ENCODE measurements at places on chromosomes 7 and 10.
A peak's percentile ranks its signal among the peaks of the same experiment; 100 is the strongest.

DNA sequence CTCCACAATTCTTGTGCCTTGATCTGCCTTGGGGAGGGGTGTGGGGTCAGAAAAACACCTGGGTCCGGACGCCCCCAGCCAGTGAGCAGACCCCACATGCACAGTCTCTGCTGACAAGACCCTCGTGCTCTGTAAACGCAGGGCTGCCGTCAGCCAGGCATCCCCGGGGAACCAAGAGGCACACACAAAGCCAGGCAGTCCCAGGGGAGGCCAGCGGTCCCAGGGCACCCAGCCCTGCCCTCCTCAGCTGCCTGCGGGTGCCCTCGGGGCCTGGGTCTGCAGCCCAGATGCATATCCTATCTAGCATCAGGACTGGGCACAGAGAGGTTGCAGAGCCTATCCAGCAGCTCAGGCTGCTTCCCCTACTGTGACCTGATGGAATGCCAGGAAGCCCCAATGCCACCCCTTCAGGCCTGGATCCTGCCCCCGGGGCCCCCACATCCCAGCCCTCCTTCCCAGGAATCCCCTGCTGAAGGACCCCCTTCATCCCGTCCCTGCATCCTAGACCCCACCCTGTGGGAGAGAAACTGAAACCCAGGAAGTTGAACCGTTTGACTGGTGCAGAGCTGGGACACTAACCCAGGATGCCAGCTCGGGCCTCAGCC lies 92.4 kb downstream of the MICALL2 start:
- no peak for DNase-seq

DNA sequence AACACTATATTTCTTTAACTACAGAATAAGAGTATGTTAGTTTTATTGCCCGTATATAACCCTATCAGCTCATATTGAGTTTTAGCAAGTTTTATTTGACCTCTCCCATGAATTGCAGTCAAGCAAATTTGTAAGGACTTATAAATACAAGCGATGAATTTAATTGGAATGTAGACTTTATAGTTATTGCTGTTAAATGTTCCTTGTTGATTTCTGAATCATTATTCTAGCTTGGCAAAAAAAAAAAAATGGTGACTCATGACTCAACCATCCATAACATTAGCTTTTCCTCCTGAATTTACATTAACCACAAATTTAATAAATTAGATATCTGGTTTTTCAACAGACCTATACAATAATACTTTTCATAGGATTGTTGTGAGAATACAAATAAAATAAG lies 334.0 kb upstream of the LRRTM3 start:
- no peak for DNase-seq

DNA sequence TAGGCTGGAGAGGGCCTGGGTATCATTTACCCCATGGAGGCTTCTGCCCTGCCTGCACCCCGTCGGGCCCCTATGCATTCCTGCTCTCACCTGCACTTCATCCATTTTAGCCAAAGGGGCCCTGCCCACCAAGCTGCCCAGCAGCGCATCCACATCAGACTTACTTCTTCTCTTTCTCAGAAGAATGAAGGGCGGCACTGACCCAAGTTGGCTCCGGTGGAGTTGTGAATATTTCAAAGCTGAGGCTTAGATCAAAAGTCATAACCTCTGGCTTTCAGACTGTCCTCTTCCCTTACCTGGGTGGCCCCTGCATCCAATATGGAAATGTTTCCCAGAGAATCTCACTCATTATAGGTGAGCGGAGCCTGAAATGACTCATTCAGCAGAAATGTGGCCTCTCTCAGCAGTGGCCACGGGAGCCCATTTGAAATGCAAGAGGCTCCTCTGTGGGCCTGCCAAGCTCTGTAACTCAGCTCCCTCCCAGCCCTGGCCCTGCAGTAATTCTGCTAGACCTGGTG lies 117.6 kb upstream of the TCF7L2 start:
- DNase-seq, result no peak

GRCh38 chr7:127666602-127667001 lies 14.6 kb downstream of the SND1 start:
- DNase-seq, result no peak

DNA sequence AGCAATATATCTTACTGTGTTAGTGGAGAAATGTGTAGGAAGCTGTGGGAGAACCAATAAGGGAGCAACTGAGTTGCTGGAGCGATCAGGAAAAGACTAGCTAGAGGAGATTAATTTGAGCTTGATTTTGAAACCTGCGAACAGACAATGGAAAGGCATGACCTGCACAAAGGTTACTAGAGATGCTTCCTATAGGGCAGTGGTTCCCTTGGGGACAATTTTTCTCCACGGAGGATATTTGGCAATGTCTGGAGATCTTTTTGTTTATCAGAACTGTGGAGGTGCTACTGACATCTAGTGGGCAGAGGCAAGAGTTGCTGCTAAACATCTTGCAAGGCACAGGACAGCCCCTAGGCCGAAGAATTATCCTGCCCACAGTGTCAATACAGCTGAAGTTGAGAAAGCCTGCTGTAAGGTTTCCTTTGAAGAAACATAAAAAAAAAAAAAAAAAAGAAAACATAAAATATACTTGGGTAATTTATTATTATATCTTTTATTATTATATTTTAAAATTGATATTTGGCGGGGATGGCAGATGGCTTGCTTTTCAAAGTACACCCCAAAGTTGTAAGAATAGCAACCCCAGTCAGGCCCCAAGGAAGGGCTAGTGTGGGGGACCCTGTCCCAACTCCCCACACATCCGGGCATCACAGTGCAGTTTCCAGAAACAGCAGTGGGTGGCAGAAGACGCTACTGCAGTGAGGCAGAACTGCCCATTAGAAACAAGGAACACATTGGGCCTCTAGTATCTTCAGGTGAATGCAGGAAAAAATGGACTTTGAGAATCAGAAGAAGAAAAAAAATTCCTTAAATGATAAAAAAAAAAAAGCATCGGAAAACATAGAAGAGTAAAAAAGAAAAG lies 481.6 kb downstream of the SH2D4B start:
- DNase-seq, result peak; percentile 43

DNA sequence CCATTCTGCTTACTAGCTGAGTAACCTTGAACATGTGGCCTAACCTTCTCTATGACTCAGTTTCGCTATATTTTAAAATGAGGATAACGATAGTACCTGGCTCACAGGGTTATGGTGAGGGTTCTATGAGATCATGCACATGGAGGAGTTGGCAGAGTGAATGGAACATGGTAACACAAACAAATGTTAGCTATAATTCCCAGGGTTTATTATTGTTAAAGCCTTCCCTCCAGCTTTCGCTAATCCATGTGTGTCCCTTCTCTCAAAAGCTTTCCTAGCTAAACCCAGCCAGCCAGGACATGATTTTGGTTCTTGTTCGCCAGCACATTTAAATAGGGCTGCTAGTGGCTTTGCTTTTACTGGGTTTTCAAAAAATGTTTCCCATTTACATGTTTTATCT lies 361.0 kb upstream of the NFE2L3 start:
- DNase-seq, result no peak

DNA sequence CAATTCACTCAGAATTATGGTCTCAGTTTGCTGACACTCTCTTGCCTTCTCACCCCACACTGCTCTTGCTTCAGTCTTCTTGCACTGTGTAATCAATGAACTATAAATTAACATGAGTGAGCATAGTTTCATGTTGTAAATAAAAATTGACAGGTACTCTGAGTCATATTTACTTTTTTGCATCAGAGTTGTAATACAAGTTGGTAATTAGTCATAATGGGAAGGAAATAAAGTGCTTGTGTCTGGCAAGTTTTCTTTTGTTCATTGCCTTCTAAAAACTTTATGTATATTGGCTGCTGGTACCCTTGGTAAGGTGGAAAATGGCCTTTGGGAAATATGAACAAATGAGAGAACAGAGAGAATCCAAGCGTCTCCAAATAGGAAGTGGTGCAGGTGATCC lies 169.3 kb upstream of the MAGI2 start:
- DNase-seq, result no peak

- no peak for DNase-seq
Measured at GRCh38 chr7:105462765-105463420, 59.2 kb downstream of the PUS7 start.

GRCh38 chr10:20144268-20144667 lies 328.0 kb downstream of the PLXDC2 start:
- no peak for DNase-seq

DNA sequence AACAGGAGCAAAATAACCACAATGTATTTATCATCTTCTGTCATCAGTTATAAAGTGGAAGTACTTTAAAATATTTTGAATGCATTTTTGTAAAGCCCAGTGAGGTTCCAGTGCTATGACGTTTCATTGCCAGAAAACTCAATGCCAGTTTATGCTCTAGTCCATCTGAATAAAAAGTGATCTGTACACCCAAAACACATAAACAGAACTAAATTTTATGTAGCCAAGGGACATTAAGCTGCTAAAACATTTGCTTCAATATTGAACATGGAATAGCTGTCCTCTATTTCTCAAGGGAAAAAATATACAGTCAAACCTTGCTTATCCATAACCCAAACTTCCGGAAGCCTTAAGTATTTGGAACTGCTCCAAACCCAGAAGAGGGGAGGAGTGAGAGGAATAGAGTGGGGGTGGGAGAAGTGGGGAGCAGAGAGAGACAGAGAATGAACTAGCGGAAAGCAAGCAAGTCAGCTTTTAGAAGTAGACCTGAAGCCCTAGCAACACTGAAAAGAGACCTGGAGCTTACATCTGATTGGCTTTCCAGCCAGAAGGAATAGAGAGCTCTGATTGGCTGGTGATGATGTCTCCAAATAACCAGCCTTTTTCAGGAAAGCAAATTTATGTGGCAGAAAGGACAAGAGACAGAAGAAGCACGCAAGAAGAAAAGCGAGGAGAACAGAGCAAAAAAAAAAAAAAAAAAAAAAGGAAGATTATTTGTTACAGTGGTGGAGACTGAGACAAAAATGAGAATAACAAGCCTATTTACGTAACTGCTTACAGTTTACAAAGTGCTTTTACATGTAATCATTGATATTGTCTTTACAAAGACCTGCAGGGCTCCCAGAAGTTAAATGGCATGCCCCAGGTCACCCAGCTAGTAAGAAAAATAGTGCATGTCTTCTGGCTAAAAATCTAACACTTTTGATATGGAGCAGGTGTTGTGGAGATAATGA lies 196.0 kb downstream of the RNLS start:
- DNase-seq, result peak; percentile 54

- no peak for DNase-seq
Measured at GRCh38 chr10:121025731-121026130, 174.6 kb downstream of the WDR11 start.

DNA sequence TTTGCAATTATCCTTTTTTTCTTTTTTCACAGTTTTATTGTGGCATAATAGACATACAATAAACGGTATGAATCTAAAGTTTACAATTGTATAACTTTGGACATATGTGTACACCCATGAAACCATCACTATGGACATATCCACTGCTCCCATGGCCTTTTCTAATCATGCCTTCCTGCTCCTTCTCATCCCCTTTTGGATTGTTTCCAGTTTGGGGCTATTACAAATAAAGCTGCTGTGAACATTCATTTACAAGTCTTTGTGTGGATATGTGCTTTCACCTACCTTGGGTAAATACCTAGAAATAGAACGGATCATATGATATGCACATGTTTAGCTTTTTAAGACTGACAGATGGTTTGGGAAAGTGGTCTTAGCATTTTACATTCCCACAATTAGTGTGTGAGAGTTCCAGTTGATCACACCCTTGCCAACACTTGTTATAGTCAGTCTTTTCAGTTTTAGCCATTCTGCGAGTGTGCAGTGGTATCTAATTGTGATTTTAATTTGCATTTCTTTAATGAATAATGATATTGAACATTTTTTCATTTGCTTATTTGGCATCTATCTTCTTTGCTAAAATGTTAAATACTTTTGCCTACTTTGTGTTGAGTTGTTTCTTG lies 120.9 kb upstream of the KAT6B start:
- no peak for DNase-seq

- no peak for DNase-seq
Measured at GRCh38 chr10:80344276-80344675, 12.3 kb downstream of the DYDC1 start.

GRCh38 chr7:69399401-69399800 lies 198.9 kb upstream of the AUTS2 start:
- DNase-seq, result no peak

GRCh38 chr7:2843191-2843685 lies 870 bp downstream of the GNA12 start:
- no peak for DNase-seq

GRCh38 chr10:71837098-71837827 lies 13.8 kb downstream of the PSAP start:
- DNase-seq, result no peak

DNA sequence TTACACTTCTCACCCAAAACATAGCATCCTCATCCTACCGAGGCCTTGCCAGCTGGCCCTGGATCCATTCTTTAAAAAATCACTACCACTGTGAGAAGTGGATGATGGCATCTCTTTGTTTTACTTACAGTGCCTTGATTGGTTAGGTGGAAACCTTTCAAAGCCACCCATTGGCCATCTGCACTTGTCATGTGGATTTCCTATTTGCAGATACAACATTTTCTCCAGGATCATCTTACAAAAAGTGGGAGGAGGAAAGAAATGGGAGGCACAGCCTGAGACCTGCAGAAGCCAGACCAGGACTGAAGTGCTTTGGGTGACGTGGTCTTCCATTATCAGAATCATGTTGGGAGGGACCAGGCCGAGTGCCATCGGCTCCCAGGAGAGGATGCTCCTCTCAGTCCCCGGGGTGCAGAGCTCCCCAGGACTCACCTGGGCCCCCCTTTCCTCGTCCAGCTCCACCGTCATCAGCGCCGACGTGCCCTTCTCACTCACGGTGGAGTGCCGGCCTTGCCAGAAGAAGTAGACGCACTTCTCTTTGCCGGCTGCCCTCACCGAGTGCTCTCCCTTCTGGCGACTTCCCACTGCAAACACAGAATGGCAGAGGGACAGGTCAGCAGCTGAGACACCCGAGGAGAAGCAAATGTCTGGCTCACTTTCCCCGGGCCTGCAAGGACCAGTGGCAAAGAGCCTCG lies 161.2 kb downstream of the SVIL start:
- DNase-seq, result no peak

- no peak for DNase-seq
Measured at GRCh38 chr7:139230023-139230422, 1.0 kb upstream of the UBN2 start.

DNA sequence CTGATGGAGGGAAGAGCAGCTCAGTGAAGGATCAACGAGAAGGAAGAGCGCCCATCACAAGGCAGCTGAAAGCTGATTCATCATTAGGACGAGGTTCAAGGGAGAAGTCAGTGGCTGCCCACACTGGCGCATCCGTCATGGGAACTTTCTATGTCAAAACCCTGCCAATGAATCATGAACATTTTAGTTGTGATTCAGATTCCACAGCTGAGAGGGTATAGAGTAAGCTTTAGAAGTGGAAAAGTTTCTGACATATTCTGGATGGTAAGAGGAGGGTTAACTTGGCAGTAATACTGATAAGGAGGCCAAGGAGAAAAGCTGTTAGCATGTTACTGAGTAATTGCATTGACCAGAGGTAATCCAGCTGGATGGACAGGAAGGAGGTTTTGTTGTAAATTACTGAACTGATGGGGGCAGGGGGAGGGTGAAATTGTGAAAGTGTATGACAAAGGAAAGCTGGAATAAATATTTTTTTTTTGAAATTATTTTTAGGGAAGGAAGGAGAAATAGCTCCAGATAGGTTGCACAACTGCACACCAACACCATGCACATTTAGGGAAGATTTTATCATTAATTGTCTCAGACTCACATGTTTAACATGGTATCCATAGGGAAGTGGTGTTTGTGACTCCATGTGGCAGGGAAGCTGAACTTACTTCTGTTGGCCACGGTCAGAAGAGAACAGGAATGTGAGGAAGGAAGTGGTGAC lies 78.3 kb upstream of the NRP1 start:
- DNase-seq, result no peak

GRCh38 chr10:1070919-1071318 lies 14.7 kb downstream of the WDR37 start:
- DNase-seq, result no peak
